ENCODE measurements at places on chromosomes 1 and 21.

GRCh38 chr1:94974241-94974640 lies 47.3 kb upstream of the CNN3 start:
- no peak for DNase-seq

DNA sequence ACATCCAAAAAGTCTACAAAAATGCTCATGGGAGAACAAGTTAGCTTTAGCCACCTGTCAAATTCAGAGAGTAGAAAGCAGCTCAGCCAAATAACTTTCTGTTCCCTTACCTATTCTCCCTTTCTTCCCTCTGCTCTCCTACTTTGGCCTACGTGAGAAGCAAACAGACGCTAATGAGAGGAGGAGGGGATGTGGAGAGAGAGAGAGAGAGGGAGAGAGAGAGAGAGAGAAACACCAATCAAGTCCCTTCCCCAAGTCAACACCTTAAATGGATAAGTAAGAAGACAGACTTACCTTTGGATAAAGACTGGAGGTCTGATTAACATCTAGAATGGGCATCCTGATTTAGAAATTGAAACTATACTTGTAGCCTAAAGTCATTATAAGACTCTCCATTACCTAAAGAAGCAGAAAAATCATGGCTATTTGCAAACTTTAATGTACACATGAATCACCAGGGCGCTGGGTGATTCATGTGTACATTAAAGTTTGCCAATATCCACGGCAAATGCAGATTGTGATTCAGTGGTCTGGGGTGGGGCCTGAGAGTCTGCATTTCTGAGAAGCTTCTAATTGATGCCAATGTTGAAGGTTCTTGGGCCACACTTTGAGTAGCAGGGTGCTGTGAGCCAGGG lies 13.1 kb upstream of the DUSP12 start:
- DNase-seq = peak; percentile 50

GRCh38 chr1:70675737-70676156 lies 264.7 kb downstream of the CTH start:
- DNase-seq = no peak

DNA sequence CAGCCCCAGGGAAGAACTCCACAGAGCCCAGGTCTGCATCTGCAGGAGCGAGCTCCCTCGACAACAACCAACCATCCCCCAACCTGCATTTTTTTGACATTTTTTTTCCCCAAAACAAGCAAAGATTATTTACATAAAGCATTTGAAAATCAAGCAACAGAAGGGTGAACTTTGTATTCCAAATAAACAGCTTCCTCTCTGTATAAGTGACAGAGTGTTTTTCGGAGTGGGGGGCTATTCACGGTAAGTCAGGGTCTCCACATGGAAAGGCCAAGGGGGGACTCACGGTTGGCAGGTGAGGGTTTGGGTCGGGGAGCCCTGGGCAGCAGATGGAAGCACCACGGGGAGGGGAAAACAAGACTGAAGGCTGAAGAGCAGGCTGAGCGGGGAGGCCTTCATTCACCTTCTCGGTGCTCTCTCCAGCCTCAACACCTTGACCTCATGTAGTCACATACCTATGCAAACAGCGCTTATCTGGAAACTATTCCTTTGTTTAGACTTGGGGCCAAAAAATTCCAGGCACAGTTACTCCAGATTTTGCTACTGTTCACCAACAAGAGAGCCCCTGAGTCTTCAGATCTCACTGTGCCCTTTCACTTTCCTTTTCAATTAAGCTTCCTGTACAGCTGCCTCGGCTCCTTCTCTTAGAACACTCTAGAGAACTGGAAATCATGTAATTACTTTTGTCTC lies 27.6 kb downstream of the C2CD2 start:
- peak; percentile 27 for DNase-seq

- no peak for DNase-seq
These were observed 175.7 kb downstream of the PSMG1 start for GRCh38 chr21:39007532-39007931.

DNA sequence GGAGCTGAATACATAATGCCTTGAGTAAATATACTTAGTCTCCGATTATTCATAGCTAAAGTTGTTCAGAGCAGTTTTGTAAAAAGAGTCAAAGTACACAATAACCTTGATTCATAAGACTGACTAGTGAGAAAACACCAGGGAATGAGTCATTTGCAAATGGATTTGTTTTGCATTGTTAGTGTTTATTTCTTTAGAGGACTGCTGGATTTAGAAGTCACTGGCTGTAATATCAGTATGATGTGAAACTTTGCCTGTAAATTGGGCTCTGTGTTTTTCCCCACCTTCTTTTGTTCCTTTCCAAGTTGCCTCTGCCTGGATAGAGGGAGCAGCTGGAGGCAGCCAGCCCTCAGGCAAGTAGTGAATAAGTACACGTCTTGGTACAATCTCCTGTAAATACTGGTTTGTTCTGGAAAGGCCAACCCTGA lies 474.7 kb downstream of the NUF2 start:
- DNase-seq = no peak

DNA sequence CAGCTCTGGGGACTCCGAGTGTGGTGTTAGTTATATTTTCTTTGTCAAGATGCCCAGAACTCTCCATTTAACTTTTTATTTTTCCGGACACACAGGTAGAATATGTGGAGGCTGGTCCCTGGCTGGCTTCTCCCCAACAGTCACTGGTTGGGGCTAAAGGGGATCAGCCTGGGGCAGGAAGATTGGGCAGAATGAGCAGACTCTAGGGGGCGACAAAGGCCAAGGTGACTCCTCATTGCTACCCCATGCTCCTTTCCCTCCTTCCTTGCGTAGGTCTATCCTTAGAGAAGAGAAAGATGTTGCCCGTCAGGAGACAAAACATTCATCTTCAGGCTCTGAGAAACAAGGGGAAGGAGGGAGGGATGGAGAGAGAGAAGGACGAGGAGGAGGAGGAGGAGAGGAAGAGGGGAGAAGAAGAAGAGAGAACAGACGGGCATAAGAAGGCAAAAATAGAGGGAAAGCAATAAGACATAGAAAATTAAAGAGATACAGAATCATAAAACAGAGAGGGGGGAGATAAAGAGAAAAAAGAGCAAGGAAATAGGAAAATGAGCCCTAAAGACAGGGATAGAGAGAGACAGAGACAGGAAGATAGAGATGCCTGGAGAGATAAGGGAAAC lies 89.9 kb downstream of the FOXD2 start:
- DNase-seq = no peak

DNA sequence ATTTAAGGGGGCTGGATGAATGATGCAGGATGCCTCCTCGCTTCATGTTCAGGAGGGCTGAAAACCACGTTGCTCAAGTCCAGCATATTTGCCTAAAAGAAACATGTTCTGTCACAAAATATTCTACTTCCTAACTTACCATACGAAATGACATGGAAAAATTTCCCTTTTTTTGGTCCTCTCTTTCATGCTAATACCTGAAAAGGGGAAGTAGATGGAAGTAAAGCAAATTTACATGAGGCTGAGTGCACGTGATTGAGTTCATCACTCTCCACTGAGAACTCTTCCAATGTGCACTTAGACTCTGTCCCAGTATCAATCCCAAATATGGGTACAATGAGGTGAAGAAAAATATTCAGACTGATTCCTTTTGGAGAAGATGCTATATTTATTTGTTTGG lies 23.0 kb downstream of the XCL2 start:
- no peak for DNase-seq

DNA sequence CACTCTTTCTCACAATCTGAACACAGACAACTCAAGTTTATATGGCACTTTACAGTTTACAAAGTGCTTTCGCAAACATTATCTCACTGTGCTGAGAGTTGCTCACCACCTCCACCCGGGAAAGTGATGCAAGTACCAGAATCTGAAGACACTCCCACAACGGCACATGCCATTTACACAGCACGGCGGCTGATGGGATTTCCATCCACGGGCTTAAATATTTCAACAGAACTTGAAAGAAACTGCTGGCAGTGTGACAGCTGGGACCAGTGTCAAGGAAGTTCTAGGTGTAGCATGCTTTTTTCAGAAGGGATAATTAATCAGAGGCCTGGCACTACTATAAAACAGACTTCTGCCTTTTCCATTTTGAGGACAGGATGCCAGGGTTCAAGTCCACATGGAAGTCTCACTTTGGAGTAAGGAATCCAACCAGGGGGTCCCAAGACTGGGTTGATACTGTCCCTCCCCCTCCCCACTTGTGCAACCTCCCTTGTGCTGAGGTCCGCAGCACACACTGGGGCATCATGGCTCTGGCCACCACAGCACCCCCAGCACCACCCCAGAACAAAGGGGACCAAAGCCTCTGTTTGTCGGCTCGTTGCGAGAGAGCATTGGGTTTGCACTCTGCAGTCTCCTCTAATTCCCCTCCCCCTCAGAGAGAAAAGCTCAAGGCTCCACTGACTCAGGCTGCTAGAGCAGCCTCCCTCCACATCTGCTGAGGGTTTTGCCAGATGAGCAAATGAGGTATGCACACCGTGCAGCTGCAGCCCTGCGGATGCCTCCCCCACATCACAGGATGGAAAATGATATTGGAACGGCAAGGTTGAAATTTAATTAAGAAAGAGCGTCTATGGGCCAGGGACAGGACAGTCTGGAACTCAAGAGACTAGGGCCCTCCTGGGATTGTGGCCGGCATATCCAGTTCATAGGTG lies 154.9 kb downstream of the TGFBR3 start:
- DNase-seq = peak; percentile 55

DNA sequence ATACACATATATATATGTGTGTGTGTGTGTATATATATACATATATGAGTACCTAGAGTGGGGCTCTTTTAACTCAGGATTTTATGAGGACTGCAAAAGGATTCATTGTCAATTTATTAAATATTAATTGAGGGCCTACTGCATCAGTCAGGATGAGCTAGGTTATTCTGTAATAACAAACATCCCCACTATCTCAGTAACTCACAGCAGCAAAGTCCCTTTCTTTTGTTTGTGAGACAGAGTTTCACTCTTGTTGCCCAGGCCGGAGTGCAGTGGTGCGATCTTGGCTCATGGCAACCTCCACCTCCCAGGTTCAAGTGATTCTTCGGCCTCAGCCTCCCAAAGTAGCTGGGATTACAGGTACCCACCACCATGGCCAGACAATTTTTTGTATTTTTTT lies 63.8 kb upstream of the FAM20B start:
- DNase-seq = no peak

DNA sequence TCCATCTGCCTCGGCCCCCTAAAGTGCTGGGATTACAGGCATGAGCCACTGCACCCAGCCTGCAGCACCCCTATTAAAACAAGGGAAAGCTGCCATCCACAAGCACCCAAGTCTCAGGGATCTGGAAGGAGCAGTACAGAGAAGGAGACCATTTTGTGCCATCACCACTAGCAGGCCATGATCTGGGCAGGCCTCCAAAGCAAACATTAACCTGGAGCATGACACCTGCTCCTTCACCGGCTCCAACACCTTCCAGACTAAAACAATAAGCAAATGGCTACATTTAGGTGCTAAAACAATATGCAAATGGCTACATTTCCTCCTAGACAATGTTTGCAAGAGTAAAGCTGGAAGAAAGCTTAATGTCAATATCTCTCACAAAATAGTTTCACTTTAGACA lies 16.7 kb downstream of the MEAF6 start:
- DNase-seq = no peak

GRCh38 chr1:181117648-181118449 lies 29.3 kb downstream of the IER5 start:
- no peak for DNase-seq

- DNase-seq = no peak
These were observed 10.5 kb upstream of the ZNF644 start for GRCh38 chr1:91032349-91032748.

- DNase-seq = no peak
These were observed 183.3 kb downstream of the PTGER3 start for GRCh38 chr1:70864302-70864701.

DNA sequence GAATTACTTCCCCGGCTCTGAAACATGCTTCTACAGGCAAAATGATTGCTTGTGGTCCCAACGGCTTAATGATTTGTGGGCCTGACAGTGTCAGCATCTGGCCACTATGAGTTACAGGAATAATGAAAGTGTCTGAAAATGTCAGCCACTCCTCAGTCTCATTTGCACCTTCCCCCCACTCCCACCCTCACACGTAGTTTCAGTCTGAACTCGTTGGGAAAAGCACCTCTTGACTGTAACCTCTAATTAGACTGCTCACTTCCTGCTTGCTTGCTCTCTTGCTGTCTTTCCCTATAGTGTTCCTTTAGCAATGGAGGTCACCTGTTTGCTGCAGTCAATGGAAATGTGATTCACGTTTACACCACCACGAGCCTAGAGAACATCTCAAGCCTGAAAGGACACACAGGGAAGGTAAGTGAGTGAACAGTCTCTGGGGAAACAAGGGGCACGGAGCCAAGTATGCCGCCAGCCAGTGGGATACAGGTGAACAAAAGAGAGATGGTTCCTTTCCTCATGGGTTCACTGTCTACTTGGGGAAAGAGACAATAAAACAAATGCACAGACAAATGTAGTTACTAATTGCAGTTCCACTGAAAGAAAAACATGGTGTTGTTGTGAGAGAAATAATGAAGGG lies 27.1 kb downstream of the CFAP57 start:
- DNase-seq = peak; percentile 5

- DNase-seq = no peak
These were observed 198.1 kb downstream of the NFIA start for GRCh38 chr1:61280452-61280851.

DNA sequence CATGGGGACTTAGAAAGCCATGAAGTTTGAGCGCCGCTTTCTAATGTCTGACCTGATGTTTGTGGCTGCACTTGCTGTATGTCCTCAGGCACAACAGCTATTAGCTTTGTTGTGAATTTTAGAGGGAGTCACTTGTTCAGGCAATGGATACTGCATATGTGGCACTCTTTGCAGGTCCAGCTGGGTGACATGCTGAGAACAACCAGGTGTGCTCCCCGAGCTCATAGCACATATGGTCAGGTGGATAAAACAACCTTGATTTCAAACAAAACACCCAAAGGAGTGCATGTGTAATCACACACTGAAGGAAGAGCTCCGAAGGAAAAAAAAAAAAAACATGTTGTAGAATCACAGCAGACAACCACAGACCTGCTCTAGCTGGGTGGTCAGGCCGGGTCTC lies 178.6 kb downstream of the BACH1 start:
- DNase-seq = no peak

- DNase-seq = no peak
These were observed 14.0 kb upstream of the TIPRL start for GRCh38 chr1:168164771-168165170.

GRCh38 chr1:166172106-166172505 lies 5.3 kb upstream of the FAM78B start:
- no peak for DNase-seq

- DNase-seq = no peak
These were observed 21.6 kb upstream of the RGL1 start for GRCh38 chr1:183783342-183783741.

GRCh38 chr1:197320991-197321531 lies 53.0 kb downstream of the CRB1 start:
- DNase-seq = no peak

DNA sequence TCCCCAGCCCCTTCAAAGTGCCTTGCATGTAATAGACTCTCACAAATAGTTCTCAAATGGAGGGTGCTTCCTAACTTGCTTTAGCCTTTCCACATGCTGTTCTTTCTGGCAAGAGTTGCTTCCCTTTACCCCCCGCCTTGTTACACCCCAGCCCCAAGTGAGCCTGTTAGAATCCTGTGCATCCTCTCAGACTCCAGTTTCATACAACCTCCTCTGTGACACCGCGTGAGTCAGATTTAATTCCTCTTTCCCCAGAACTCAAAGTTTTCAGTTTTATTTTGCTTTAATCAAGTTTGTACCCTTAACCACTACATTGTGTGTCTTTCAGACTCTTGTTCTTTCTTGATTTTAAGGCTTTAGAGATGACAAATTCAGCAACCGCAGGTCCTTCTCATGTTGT lies 234.5 kb upstream of the HOOK1 start:
- no peak for DNase-seq

GRCh38 chr1:230422221-230422981 lies 3.7 kb downstream of the PGBD5 start:
- DNase-seq = no peak

- no peak for DNase-seq
These were observed 15.7 kb downstream of the ABCD3 start for GRCh38 chr1:94433866-94434265.

All from activated CD4-positive, alpha-beta T cell treated with anti-CD3 and anti-CD28 coated beads, Interleukin-2, amount 50 U/mL, for 48 hours (primary cell).